ENCODE measurements at places on chromosomes 4 and X.

DNA sequence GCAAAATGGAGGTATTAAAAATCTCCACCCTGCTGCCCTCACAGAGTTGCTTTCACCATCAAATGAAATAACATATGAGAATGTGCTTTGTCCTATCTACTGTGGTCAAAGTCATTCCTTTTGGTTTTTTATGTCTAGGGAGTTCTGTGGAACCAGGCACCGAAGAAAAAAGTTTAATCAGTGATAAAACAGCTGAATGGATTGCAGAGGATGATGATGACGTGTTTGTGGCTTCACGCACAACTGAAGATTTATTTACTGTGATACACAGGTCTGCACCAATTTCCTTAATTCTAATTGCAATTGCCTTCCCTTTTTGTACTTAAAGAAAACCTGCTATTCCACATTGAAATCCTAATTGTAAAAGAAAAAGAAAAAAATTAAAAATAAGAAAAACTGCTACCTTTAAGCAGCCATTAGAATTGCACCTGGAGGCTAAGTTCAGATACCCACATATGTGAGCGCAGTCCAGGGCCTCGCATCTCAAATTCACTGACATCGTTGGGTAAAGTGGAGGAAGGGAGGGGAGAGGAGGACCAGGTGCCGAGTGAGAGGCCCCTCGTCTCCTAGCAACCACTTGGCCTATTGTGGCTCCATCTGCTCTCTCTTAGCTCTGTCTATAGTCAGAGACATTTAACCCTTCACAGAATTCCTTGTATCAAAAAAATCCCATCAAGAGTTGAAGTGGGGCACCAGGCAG is 10.5 kb upstream of the RTL5 start:
- DNase-seq, result no peak

GRCh38 chrX:83845397-83845796 is 15.5 kb upstream of the CYLC1 start:
- DNase-seq, result peak; percentile 0

GRCh38 chrX:40570346-40571093 is 10.2 kb upstream of the ATP6AP2 start:
- no peak for DNase-seq

GRCh38 chr4:100356172-100356571 is 161.7 kb downstream of the EMCN start:
- DNase-seq, result no peak

GRCh38 chr4:80461412-80461811 is 125.9 kb downstream of the CFAP299 start:
- DNase-seq, result no peak

DNA sequence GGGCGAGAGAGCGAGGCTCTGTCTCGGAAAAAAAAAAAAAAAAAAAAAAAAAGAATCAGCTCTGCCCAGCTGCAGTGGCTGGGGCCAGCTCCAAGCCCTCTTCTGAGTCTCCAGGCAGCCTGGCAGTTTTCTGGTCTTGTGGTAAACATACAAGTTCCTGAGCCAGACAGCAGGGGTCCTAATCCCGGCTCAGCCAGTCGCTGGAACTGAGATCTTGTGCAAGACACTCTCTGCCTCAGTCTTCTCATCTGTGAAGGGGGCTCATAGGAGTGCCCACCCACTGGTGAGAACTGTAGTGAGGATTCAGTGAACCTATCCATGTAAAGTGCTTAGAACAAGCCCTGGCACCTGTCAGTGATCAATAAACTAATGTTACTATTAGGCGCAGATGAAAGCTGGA is 41.8 kb downstream of the C4orf50 start:
- DNase-seq, result no peak

GRCh38 chr4:100869276-100869675 is 351.5 kb upstream of the EMCN start:
- DNase-seq, result no peak

DNA sequence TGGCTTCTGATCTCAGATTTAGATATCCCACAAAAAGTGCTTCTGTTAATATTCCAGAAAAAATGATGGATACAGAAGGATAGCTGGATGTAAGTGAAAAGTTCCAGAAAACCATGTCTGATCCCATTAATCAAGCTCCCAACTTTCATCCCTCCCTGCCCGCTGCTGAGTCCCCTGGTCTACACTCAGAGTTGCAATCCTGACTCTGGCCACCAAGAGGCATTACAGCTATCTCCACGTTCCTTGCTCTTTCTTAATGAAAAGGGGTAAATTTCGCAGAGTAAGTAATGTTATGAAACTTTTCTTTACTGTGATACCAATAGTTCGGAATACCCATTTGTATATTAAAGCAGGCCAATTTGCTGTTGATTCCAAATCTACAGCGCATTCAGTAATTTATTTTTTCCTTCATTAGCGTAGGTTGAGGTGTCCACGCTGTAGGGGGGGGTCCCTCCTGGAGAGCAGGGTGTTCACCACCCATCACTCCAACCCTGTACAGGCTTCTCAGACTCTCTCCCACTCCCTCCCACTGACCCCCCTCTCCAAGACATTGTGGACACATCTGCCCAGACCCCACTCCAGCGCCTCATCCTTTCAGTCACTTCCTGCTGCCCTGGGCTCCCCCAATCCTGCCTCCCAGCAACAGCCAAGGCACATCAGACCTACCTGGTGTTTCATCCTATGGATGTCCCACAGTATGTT is 55.1 kb downstream of the RAB40A start:
- DNase-seq, result peak; percentile 8

- no peak for DNase-seq
Measured at GRCh38 chr4:154564311-154564710, 1.5 kb downstream of the FGB start.

DNA sequence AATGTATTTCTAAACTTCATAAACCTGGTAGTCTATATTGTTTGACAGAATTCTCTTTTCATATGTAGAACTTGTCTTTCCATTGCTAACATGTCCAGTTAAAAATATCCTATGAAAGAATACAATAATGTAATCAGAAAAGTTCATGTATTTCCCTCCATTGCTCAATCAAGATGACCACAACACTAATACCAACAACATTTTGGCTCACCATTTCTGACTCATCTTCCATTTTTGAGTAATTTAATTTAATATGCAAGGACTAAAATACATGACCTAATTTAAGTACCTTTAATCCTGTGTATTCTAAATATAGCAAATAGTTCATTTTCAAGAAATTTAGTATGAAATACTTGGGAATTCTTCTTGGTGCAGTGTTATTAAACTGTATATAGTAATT is 239.5 kb upstream of the GPC4 start:
- DNase-seq, result no peak

GRCh38 chr4:128649575-128650205 is 159.8 kb upstream of the JADE1 start:
- DNase-seq, result no peak

GRCh38 chr4:143384381-143384994 is 47.8 kb downstream of the GAB1 start:
- no peak for DNase-seq

- DNase-seq, result no peak
Measured at GRCh38 chr4:47933840-47934239, 19.5 kb upstream of the NFXL1 start.

- DNase-seq, result no peak
Measured at GRCh38 chrX:128460835-128461234, 408.6 kb upstream of the ACTRT1 start.

DNA sequence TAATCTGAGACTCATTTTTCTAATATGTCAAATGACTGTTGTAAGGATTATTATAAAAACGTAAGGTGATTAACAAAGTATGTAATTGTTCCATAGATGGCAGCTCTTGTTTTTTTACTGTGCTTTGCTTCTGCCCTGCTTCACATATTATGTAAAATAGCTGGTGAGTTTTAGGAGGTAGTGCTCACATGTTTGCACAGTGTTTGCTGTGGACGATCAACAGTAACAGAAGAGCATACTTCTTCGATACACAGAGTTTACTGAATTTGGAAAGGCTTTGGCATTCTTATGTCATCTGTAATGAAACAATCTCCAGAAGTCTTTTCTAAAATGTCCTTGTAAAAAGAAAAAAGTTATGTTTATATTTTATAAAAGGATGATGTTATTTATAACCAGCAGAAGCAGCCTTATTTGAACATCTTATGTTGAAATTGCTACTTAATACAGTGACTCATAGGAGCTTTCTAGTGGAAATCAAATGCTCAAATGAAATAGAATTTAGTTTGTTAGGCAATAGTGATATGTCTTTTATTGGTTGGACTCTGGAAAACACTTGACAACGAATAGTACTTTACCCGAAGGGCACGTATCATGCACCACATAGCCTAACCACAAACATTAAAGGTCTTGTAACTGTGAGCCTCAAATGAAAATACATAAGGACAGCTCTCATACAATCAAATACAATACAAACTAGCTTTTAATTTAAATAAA is 1.9 kb upstream of the MTTP start:
- no peak for DNase-seq

DNA sequence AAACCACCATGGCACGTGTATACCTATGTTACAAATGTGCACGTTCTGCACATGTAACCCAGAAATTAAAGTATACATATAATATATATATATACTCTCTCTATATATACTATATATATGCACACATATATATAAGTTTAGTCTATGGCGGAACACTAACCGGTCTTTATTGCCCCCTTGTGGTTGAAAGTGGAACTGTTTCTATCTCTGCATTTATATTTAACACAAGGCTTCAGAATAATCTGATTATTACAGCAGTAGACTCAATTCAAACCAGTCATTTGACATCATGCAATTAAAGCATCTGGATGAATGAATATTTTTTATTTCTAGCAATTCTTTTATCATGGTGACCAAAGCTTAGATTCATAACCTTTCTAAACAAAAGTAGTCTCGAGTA is 14.6 kb downstream of the RAB9B start:
- peak; percentile 15 for DNase-seq

DNA sequence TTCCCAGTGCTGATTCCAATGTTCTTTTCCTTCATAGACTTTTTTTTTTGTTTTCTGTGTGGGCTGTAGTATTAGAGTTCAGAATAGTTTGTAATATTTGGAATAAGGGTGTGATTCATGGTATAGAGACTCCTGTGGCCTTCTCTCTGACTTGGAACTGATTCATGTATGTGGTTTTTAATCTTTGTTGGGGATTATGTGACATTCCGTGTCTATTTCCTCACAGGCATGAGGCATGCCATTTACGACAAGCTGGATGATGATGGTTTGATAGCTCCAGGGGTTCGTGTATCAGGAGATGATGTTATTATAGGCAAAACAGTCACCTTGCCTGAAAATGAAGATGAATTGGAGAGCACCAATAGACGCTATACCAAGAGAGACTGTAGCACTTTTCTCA is 44.4 kb downstream of the POLR2B start:
- no peak for DNase-seq
